ENCODE measurements at places on chromosomes 1 and 21.

GRCh38 chr1:22339237-22339636 lies 112.4 kb upstream of the ZBTB40 start:
- DNase-seq: no peak

DNA sequence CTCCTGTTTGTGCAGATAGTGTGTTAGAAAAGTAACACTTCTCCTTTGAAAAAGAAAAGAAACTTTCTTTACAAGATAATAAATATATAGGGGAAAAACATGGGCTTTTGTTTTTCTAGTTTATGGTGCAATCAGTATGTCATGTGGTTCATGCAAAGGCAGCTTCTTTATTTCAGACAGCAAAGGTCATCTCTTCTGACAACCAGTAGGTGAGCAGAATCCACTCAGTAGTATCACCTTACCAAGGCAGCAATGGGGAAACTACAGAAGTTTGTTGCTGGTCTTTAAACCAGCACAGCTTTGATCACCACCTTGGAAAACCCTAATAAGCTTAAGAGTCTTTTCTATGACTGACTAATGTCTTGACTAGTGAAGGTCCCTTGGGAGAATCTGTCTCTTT lies 13.0 kb upstream of the SAMSN1 start:
- no peak for DNase-seq

- no peak for DNase-seq
These were observed 85.9 kb upstream of the EDEM3 start for GRCh38 chr1:184840596-184840995.

DNA sequence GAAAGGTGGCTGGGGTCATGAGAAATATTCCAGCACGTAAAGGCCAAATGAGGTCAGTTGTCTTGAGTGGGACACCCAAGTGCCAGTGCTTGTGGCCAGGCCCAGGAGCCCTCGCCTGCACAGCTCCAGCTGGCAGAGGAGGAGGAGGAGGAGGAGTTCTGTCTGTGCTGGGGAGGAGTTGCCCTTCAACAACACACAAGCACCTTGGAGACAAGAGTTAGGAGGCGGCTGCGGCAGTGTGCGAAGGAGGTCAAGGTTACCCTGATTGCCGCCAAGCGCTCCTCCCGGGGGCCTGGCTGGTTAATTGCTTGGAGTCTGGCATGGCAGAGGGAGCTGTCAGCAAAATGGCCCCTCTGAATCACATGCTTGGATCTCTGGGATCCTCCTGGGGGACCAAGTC lies 45.1 kb downstream of the GRIK3 start:
- no peak for DNase-seq

DNA sequence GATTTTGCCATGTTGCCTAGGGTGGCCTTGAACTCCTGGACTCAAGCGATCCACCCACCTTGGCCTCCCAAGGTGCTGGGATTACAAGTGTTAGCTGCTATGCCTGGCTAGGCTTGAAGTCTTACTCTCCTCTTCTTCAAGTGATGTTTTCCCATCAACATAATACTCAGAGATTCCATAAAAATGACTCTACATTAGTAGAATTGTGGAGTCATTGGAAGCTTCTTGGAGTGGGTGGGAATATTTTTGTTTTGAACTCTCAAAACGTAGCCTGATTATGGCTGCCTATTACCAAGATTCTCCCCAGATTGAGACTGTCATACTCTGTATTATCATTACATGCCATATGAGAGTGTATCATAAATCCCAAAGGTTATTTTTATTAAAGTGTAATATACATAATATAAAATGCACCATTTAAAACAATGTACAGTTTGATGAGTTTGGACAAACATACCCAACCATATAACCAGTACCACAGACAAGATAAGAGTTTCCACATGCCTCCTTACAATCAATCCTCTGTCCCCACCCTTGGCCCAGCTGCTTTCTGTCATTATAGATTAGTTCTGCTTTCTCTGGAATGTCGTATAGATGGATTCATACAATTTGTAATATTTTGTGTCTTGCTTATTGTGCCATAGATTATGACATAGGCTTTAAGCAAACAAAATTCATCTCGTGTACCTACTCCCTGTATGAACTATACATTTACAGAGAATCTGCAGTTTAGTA lies 8.0 kb upstream of the DNM3 start:
- no peak for DNase-seq

DNA sequence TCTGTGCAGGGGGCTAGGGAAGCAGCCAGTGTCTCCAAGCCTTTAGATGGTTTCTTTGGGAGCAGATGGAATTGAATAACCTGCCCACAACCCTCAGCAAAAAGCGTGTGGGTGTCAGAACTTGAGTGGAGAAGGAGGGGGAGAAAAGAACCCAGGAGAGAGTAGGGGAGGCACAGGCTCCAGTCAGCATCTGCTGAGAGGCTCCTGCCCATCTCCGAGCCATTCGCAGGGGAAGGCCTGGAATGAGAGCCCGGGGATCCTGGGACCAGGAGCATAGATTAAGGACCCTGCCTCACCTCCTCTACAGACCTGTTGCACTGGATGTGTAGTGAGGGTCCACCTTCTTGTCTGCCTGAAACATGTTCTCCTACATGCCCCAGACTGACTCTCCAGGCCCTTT lies 16.3 kb downstream of the TMEM81 start:
- DNase-seq: no peak

- no peak for DNase-seq
These were observed 10.7 kb downstream of the MR1 start for GRCh38 chr1:181044449-181044966.

DNA sequence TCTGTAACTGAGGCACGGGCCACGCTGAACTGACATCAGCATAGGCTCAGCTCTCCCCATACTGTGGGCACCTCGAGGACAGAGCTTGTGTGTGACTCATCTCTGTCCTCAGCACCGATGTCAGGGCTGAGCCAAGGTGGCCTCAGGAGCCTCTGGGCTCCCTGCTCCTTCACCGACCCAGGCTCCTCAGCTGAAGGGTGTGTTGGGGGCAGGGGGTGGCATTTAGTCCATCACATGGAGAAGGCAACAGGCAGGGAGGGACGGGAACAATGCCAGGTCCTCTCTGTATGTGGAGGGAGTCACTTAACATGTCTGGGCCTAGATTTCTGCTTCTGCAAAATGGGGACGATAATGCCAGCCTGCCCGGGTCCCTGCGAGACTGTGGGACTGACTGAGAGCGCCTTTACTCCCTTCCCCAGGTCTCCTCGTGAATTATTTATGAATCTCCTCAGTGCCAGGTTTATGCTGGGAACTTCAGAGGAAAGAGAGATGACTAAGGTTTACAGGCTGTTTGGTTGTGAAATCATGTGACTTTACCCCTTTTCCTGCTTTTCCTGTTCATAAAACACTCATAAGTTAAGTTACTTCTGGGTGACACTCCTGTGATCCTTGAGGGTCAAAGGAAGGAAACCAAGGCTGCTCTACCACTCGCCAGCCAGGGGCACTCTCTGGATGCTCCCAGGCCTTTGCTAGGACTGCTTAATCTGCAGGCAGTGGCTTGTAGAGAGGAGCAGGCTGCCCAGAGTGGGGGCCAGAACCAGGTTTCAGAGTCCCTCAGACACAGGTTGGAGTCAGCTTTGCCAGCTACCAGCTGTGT lies 16.2 kb downstream of the TTC39A start:
- DNase-seq: no peak

- no peak for DNase-seq
These were observed 163.2 kb upstream of the CAMK1G start for GRCh38 chr1:209420276-209420675.

DNA sequence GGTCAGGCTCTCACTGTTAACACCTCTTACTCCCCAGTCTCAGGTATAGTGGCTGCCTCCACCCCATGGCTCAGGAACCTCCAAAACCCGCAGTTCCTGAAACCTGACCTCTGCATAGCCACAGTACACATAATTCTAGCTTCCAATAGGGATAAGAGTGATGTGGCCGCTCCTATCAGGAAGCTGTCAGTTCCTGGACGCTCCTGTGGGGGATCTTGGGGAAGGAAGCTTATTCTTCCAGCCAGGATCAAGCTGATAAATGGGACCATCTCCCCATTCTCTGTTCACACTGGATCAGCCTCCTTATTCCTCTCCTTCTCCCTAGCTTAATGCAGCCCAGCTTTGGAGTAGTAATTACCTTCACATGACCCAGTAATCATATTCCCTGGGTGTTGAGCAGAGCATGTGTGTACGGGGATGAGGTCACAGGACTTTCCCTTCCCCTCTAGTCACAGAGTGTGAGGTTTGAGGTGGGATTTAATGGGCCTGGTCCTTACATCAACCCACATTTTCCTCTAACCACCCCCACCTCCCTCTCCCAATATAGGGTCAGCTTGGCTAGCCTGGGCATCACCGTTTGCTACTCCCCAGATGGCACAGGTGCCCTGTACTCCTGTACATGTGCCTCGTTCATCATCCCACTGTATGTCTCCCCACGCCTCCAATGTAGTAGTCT lies 7.0 kb upstream of the POU3F1 start:
- no peak for DNase-seq

DNA sequence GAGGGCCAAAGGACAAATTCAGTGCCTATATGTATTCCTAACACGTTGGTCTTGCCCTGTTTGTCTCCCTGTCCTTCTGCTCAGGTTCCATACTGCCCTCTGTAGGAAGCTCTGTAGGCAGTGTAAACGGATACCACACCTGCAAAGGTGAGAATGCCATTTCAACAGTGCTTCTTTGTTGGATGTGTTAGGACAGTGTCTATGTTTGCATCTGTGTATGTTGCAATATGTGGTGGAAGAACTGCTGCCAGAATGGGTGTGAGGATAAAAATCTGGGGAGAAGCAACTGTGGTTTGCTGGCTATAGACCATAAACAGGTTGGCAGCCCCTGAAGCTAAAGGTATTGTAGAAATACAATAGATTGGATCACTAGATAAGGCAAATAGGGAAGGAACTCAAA lies 113.1 kb upstream of the BMP8A start:
- DNase-seq: no peak

DNA sequence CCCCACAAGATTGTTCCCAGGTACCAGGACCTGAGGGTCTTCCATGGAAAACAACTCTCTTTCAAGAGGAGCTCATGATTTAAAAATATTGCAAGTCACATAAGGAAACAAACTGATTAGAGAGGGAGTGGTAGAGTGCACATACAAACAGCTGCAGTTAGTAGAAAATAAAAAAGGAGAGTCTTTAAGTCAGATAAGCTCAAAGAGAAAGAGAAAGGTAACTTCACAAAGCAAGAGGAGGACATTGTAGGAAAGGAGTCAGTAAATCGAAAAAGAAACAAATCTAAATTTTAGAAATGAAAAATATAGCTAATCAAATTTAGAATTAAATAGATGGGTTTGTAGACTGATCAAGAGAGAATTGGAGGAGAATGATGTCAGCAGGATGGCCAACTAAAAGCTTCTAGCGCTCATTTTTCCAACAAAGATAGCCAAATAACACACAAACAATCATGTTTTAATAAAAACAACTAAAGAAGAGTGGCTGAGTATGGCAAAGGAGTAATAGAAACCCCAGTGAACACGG lies 86.1 kb upstream of the CD53 start:
- DNase-seq: no peak

DNA sequence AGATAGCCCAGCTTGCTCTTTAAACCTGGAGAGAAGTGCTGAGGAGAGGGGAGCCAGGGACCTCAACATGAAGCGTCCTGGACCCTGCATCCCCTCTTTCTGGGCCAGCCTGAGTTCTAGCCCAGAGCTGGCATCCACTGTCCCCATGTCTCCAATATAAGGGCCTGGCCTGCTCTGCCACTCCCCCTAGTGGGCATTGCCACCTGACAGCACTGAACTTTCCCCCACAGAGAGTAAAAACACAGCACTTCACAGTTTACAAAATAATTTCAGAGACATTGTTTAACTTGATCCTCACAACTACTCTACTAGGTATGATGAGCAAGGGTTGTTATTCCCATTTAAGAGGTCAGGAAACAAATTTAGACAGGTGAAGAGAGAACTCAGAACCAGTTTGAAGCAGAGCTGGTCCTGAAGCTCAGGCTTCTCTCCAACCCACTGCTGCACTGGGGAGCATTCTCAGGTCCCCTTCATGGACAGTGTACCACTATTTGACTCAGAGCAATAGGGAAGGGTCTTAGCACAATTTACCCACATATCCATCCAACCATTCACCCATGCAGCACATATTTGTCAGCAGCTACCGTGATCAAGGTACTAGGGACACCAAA lies 151.2 kb downstream of the DMRTA2 start:
- DNase-seq: no peak

DNA sequence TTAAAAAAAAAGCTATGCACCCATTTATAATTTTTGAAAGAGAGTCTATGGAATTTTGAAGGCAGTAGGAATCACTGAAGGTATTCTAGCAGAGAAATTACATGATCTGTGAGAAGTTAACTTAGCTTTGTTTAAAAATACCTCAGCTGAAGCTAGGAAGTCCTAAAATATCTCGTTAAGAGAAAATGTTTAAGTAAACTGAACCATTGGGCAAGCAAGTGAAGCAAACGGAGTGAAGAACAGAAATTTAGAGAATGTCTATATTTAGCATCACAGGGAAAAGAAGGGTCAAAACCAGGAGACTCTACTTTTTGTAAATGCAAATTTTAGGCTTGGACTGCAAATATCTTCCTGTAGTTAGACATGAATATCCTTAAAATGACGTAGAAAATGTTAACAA lies 230.8 kb downstream of the HMCN1 start:
- DNase-seq: no peak

DNA sequence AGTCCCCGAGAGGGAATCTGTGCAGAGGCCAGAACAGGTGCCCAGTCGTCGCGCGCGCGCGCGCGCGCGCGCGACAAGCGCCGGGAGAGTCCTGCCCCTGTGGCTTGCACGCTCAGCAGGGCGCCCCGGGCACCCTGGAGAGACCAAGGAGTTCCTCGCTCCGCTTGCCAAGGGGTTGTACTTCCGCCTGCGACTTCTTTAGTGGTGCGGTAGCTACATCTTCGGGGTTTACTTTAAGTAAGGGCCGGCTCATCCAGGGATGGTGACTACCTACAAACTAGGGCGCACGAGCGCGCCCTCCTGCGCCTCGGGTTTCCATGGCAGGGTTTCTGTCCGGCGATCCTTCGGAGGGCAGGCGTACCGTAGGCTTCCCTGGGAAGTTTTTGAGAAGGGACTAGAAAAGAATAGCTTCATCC lies 1.4 kb downstream of the LHX4 start:
- DNase-seq: no peak

DNA sequence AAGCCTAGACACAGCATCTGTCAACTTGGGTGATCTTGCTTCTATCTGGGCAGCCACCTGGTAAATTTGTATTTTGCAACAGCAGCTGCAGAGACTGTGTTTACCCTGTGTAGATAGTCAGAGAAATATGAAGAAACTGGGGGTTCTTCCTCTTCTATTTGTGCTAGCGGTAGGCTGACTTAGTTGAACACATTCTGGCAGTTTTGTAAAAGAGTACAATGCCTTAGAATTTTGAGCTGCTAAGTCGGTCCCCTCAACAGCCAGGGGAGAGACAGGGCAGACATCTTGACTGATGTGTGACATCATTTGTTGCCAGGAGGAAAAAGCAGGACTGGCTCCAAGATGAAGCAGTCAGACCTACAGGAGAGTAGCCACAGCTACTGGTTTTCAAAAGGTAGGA lies 53.7 kb downstream of the KCNJ6 start:
- DNase-seq: no peak

GRCh38 chr1:209703834-209704504 lies 677 bp upstream of the HSD11B1 start:
- no peak for DNase-seq

- DNase-seq: no peak
These were observed 112.1 kb downstream of the PHTF1 start for GRCh38 chr1:113647164-113647563.
